ENCODE measurements at places on chromosomes 3 and 15.

DNA sequence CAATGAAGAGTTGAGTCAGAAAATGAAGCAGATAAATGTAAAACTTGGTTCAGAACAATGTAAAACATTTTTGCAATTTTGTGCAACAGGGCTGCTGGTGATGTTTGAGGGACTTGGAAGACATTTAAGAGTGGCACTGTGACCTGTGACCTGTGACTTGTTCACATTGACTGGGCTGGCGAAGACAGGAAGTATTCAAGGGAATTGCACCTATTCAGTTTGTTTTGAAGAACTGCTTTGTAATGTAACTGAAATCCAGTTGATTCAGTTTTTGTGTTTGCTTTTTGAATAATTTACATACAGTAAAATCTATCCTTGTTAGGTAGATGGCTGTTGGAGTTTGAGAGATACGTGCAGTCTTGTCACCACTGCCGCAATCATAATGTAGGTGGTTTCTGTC lies 35.4 kb downstream of the MCTP2 start:
- no peak for DNase-seq

GRCh38 chr15:37135225-37135624 lies 34.9 kb upstream of the MEIS2 start:
- DNase-seq = peak; percentile 54

DNA sequence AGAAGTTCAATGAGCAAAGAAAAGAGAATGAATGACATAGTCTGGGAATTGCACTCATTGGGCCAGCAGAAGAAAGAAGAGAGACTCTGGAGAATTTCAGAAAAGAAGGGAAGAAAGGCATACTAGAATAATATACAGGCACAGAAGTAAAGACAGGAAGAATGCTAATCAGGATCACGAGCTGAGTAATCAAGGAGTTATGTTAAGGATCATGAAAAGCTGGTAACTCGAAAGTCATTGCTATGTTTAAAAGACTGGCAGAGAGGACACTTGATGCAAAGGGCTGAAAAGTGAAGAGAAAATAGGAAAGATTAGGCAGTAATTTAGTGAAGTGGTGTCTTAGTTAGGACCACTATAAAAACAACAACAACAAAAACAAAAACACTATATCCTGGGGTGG lies 284.1 kb downstream of the ZBBX start:
- DNase-seq = no peak

DNA sequence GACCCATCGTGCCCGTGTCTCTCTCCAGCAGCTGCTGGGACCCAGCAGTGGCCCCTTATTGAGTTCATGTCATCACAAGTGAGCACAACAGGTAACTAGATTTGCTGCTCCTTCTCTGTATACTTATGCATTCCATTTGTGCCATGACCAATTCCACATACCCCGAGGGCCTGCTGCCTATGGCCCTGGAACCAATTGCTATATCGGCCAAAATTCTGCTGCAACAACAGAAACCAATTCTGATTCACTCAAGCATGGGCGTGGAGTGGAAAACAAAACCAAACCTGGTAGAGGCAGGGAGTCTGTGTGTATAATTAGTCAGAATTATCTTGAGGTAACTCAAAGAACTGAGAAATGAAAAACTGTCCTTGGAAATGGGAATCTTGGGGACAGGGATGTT lies 516.6 kb downstream of the EPHB1 start:
- DNase-seq = no peak

- no peak for DNase-seq
These were observed 133.4 kb downstream of the TPRA1 start for GRCh38 chr3:127457094-127457475.

DNA sequence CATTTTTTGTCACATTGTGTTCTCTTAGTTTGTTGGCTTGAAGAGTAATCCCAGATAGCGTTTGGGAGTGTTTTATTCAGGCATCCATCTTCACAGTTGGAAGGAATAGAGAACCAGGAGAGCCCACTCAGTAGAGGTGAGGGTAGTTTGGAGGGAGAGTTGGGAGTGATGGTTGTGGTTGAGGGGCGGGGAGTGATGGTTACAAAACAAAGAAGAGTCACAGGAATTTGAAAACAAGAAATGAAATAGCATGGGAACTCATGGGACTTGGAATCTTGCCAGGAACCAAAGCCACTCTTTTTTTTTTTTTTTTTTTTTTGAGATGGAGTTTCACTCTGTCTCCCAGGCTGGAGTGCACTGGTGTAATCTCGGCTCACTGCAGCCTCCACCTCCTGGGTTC lies 36.3 kb downstream of the DUT start:
- DNase-seq = no peak

DNA sequence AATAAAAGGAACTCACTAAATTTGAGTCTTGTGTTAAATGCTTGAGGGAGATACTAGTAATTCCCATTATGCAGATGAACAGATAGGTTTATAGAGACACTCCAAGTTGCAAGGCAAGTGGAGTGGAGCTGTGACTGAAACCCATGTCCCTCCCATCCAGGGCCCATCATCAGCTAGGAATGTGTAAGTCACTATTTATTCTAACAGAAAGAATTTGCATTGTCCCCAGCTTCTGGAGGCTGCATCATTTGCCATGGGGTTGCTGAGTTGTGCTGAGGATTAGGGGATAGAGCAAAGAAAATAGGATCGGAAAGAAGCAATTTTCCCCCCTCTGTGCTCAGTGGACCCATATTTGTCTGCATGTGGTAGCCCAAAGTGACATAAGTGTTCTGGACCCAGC lies 197.4 kb upstream of the RGMA start:
- DNase-seq = no peak

DNA sequence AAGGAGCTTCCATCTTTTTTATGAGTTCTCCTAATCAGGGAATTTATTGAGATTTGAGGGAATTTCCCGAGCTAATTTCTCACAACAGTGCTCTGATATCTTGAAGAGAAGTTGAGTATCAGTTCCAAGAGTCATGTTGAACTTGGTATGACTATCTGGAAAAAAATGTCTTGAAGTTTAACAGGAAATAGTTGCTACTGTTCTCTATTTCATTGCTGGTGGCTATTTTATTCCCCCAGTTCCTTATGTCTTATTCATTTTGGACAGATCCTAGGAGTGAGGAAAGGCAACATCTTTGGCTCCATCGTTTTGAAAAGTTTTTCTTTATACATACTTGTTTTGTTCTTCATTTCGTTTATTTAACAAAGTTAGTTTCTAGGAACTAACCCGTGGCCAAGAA lies 307.8 kb upstream of the AGTR1 start:
- DNase-seq = no peak

GRCh38 chr15:79195239-79195638 lies 87.3 kb upstream of the ANKRD34C start:
- no peak for DNase-seq

DNA sequence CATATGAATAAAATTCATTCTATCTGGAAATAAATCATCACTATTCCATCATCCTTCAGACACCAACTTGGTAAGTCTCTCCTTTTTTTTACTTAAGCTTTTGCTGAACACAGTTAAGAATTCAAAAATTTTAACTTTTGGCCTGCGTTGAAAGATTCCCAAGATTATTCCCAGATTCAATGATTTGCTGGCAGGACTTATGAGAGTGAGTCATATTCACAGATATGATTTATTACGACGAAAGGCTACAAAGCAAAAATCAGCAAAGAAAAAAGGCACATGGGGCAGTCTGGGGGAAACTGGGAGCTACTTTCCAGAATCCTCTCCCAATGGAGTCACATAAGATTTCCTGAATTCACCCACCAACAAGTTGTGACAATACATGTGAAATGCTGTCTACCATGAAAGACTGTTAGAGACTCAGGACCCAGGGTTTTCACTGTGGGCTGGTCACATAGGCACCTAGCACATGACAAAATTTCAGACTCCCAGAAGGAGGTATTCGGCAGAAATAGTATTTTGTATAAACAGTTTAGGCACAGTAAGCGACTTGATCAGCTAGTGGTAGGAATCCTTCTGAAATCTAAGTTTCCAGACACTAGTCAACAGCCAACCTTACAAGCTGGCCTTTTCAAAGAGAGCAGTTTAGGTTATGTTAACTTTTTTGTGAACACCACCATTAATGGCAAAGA lies 82.1 kb downstream of the DLG1 start:
- no peak for DNase-seq

DNA sequence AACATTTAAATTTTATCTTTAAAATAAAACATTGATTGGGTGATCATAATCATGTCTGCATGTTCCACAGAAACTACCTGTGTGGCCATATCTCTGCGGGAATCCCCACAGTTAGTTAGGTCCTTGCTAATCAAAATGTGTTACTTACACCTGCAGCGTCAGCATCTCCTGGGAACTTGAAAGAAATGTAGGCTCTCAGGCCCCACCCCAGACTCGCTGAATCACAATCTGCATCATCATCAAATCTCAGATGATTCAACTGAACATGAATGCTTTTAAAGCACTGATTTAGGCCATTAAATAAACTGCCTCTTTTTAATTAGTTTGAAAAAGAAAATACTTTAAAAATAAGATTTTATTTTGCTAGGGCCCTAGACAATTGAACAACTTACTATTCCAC lies 577.8 kb downstream of the PYDC2 start:
- no peak for DNase-seq

- no peak for DNase-seq
These were observed 36.4 kb upstream of the FSTL1 start for GRCh38 chr3:120487191-120487650.

GRCh38 chr15:28019594-28020309 lies 79.4 kb downstream of the OCA2 start:
- DNase-seq = no peak

DNA sequence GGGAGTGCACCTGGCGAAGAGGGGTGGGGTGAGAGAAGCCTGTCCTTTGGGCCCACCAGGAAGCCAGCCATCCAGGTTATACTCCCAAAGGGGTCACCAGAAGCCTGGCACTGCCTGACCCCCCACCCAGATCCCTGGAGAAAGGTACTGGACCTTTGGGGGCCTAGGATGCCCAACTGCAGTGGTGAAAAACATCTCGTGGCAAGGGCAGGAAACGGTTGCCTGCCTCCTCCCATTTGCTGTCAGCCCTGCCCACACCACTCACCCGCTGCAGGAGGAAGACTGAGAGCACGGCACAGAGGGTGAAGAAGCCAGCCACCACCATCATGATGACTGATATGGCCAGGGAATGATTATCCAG lies 2.2 kb upstream of the ULK3 start:
- no peak for DNase-seq

- DNase-seq = no peak
These were observed 26.4 kb downstream of the TYRO3 start for GRCh38 chr15:41585127-41586047.

All from NCI-H1436 (cell line).